ENCODE measurements at places on chromosomes 6 and 20.

DNA sequence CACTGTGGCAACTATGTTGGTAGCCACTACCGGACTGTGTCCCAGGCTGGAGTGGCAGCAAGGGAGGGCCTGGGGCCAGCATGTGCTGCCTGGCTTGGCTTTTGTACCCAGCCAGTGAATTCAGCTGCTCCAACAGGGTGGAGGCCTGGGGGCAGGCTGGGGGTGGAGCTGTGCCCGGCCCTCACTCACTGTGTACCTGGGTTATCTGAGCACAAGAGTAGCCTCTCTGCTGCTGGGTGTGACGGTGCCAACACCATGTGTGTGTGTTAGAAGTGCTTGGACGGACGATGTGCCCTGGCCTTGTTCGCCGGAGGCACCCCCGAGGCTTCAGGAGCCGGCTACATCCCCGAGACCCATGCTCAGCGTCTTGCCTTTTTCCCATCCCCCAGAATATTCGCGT, 49.2 kb downstream of the EFCAB8 start:
- H3K36me3 ChIP-seq = no peaks in the 10 kb centered on the region
- H3K4me1 ChIP-seq = no peaks in the 10 kb centered on the region
- no peak for DNase-seq
- H3K27ac ChIP-seq = no peak overlapping the region
- H3K4me3 ChIP-seq = no peak overlapping the region

DNA sequence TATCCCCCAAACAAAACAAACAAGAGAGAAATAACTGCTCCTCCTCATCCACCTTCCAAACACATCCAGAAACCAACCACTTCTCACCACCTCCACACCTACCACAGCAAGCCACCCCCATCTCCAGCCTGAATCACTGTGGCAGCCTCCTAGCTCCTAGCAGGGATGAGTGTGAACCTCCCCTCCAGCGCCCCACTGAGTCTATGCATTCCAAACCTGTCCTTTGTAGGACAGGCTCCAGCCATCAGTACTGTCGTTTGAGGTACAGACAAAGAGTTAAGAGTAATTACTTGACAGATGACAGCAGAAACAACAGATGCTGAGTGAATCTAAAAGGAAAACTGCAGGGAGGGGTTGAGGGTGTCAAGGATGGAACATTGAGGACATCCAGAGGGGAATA, 2.4 kb downstream of the METTL24 start:
- no peak for DNase-seq
- H3K27ac ChIP-seq = no peak overlapping the region
- H3K4me1 ChIP-seq = no peaks in the 10 kb centered on the region
- H3K4me3 ChIP-seq = no peak overlapping the region
- no peaks in the 10 kb centered on the region for H3K36me3 ChIP-seq

DNA sequence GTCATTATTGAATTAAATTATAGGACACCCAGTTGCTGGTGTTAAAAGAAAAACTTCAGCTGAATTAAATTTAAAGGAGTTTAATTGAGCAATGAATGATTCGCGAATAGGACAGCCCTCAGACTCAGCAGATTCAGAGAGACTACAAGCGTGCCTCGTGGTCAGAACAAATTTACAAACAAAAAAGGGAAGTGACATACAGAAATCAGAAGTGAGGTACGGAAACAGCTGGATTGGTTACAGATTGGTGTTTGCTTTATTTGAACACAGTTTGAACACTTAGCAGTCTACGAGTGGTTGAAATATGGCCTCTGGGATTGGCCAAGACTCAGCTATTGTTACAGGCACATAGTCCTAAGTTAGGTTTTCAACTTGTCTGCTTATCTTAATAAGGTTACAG, 25.8 kb upstream of the TNFRSF21 start:
- no peaks in the 10 kb centered on the region for H3K36me3 ChIP-seq
- no peak overlapping the region for H3K27ac ChIP-seq
- H3K4me1 ChIP-seq = no peaks in the 10 kb centered on the region
- DNase-seq = no peak
- no peak overlapping the region for H3K4me3 ChIP-seq

- H3K27ac ChIP-seq = no peak overlapping the region
- H3K27me3 ChIP-seq = no peaks in the 10 kb centered on the region
- H3K4me3 ChIP-seq = no peak overlapping the region
- peaks cover 2% of the 10 kb centered on the region for H3K36me3 ChIP-seq
- H3K4me1 ChIP-seq = no peaks in the 10 kb centered on the region
Measured at GRCh38 chr6:37359039-37359438, 5.3 kb downstream of the RNF8 start.

DNA sequence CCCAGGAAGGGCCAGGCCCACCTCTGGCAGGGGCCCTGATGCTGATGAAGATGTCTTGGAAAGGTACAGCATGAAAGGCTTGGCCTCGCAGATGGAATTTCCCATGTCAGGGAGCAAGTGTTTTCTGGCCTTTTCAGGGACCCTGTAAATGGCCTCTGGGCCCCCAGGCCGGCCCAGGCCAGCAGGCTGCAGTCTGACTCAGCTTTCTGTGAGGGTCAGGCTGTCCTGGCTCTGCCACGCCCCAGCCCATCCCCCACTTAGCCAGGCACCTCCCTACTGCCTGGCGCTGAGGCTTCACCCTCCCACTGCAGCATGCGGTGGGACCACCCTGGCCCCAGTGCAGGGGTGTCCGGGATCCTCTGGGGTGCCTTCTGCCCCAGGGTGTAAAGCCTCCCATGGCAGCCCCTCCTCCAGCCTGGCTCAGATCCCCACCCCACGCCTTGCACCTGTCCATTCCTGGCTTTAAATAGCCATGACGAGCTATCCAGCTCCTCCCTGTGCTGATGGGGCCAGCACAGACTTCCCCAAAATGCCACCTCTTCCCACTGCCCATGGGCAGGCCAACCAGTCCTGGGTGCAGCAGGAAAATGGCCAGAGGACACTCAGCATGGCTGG, 35.6 kb upstream of the GATA5 start:
- DNase-seq = no peak
- no peak overlapping the region for H3K27ac ChIP-seq
- H3K4me1 ChIP-seq = no peaks in the 10 kb centered on the region
- H3K27me3 ChIP-seq = no peaks in the 10 kb centered on the region

GRCh38 chr6:30611150-30611855, 5.7 kb downstream of the PPP1R10 start:
- H3K36me3 ChIP-seq = peaks cover 6% of the 10 kb centered on the region
- H3K4me1 ChIP-seq = peaks cover 13% of the 10 kb centered on the region
